ENCODE measurements at places on chromosomes 12 and 14. TPM values are rescaled to one million over a fixed set of nuclear protein-coding genes. Genes with fewer than 3 reads are reported as not detected.

LHX5 gene
- polyA plus RNA-seq, result not detected

AGAP2 gene
- polyA plus RNA-seq, result 0.04 TPM

KLRC2 gene
- not detected for polyA plus RNA-seq

ART4 gene
- polyA plus RNA-seq, result 0.12 TPM

TMEM179 gene
- polyA plus RNA-seq, result not detected

TAS2R50 gene
- polyA plus RNA-seq, result not detected

- DNase-seq, result no peak
These were observed 672 bp upstream of the SCFD1 start for GRCh38 chr14:30621354-30621939.

DNA sequence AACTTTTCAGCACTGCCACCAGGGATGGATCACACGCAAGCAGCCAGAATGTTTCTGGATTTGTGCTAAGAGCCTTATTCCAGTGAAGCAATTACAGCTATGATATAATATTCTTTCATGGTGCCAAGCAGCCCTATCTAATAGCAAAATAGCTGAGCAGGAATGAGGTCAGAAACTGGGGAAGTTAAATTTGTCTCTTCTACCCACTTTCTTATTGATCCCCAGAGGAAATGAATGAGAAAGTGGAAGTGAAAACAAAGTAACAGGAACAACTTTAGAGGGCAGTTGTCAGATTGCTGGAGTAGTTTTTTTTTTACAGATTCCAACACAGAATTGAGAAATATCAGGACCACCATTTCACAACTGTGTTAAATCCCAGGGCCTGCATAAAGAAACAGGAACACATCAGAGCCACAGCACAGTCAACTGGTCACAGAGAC lies 44.8 kb downstream of the GCH1 start:
- no peak for DNase-seq

GRCh38 chr12:112963227-112963861 lies 15.0 kb upstream of the OAS2 start:
- no peak for DNase-seq

DNA sequence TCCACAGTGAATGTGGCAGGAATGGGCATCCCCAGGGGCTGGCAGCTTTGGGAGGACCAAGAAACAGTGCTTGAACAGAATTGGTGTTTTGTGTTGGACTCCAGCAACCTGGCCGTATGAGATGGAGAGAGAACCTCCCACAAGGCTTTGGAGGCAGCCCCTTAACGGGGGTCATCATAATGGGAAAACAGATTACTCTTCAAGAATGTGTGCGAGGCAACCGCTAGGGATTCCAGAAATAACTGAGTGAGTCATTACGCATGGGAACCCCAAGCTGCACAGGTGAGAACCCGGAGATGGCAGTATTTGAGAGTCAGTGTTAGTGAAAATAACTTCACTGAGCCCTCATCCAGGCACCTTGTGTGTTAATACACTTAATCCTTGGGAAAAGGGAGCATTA lies 567.8 kb upstream of the TBX3 start:
- no peak for DNase-seq

GRCh38 chr12:53191885-53192530 lies 11.3 kb upstream of the CSAD start:
- no peak for DNase-seq

- no peak for DNase-seq
These were observed 48.2 kb downstream of the FOXN3 start for GRCh38 chr14:89368490-89369477.

DNA sequence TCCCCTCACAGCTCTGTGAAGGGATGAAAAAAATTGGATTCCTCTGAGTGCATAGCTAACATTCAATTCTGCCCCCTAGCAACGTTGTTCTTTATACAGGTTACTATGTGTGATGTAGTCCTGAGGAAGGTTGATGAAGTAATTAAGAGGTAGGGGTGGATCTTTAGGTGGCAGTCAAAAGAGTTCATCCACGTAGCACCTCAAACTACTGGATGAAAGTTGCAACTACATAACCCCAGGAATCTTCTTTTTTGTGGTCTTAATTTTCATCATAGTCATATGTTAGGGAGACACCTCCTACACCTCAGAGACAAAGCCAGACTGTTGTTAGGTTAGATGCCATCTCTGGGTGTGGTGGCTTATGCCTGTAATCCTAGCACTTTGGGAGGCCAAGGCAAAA lies 10.2 kb upstream of the NFE2 start:
- DNase-seq, result no peak

GRCh38 chr12:7006639-7007038 lies 11.6 kb downstream of the LPCAT3 start:
- no peak for DNase-seq

DNA sequence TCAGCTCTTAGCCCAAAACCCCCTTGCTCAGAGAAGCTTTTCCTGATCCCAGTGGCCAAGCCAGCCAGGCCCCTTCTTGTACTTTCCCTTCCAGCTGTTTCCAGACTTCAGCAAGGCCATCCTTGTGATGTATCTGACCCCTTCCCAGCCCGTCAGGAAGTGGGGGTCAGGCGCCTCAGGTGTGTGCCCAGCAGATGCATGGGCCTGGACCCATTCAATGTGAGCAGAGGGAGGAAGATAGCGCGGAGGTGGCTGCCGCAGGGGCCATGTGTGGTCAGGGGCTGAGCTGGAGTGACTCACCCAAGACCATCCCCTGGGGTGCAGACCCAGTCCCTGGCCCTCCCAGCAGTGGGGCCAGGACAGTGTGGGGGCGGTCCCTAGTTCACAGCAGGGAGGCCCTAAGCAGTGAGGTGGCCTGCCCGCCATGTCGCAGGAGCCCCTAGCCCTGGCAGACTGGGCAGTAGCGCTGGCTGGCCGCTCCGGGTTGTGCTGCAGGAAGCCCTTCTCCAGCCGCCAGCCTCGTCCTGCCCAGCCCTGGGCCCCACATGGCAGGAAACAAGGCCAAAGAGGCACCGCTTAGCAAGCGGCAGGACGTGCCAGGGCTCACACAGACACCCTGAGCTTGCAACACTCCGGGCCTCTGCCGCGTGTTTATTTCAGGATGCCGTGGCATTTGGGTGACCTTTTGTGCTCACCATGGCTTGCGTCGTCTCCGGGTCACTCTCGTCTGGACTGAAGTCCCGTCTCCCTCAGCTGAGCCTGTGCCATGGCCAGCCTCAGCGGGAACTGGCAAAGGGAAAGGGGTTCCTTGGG lies 12.0 kb downstream of the ADSS1 start:
- peak; percentile 29 for DNase-seq

- peak; percentile 10 for DNase-seq
These were observed 27.5 kb downstream of the SLC25A29 start for GRCh38 chr14:100278702-100279101.

- no peak for DNase-seq
These were observed 28.6 kb upstream of the CEBPE start for GRCh38 chr14:23147676-23148075.

GRCh38 chr12:79482323-79482722 lies 208.4 kb downstream of the PAWR start:
- no peak for DNase-seq

GRCh38 chr14:63478010-63478409 lies 65.2 kb downstream of the PPP2R5E start:
- DNase-seq, result no peak

DNA sequence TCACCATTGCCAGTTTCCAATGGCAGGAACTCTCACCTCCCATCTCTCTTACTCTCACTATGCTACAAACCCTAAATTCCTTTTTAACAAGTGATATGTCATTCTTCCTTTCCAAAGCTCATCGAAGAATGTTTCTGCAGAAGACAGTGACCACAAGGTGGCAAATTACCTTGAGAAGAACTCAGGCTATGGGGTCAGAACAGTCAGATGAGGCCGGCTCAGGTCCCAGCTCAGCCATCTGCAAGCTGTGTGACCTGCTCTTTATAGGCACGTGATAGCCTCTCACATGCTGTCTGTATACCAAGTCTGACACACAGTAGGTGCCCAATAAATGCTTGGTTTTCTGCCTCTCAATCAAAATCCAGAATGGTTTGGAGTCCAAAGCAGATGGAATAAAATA lies 80.7 kb downstream of the FOXN3 start:
- no peak for DNase-seq

GRCh38 chr12:112810235-112810917 lies 18.8 kb downstream of the RPH3A start:
- DNase-seq, result no peak

DNA sequence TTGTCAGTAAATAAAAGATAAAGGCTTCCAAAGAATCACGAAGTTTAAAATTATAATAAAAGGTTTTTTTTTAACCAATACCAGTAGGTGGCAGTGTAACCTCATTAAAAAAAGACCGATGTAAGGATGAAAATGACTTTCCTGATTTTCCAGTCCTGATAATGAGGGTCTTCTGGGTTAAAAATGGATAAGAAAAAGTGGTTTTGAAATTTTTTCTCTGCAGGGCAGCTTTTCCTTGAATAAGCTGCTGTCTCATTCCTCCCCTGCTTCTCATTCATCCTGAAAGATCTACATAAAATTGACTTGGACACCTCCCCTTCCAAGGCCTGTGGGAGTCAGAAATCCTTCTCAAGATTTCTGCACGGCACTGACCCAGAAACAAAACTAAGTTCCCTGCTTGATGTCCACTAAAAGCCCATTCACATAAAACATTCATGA lies 58.9 kb upstream of the FBXO33 start:
- no peak for DNase-seq

GRCh38 chr14:33040372-33041140 lies 101.9 kb downstream of the NPAS3 start:
- no peak for DNase-seq

DNA sequence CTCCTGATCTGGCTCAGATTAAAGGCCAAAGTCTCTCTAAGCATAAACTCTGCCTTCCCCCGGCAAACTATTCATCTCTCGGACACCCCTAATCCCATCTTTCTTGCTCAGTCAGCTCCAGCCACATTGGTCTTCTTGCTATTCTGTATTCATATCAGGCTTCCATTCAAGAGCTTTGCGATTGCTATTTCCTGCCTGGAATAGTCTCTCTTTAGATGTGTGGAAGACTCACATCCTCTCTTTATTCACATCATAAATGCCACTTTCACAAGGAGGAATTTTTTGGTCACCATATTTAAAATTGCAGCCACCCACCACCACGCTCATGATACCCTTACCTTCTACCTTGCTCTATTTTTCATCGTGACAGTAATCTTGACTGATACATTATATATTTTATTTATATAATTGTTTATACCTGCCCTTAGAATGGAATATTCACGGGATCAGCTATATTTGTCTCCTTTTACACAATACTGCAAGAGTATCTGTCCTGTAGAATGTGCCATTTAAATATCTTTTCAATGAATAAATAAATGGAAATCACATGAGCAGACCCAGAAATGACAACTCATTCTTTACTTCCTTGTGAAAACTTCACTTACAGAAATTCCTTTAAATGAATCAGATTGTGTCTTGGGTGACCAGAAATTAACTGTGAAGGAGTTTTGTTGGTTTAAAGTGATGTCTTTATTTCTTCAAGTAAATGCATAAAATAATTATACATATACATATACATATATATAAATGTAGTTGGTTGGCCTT lies 780.6 kb upstream of the FLRT2 start:
- no peak for DNase-seq

GRCh38 chr12:99257672-99258071 lies 389.9 kb upstream of the GARIN6 start:
- DNase-seq, result no peak

DNA sequence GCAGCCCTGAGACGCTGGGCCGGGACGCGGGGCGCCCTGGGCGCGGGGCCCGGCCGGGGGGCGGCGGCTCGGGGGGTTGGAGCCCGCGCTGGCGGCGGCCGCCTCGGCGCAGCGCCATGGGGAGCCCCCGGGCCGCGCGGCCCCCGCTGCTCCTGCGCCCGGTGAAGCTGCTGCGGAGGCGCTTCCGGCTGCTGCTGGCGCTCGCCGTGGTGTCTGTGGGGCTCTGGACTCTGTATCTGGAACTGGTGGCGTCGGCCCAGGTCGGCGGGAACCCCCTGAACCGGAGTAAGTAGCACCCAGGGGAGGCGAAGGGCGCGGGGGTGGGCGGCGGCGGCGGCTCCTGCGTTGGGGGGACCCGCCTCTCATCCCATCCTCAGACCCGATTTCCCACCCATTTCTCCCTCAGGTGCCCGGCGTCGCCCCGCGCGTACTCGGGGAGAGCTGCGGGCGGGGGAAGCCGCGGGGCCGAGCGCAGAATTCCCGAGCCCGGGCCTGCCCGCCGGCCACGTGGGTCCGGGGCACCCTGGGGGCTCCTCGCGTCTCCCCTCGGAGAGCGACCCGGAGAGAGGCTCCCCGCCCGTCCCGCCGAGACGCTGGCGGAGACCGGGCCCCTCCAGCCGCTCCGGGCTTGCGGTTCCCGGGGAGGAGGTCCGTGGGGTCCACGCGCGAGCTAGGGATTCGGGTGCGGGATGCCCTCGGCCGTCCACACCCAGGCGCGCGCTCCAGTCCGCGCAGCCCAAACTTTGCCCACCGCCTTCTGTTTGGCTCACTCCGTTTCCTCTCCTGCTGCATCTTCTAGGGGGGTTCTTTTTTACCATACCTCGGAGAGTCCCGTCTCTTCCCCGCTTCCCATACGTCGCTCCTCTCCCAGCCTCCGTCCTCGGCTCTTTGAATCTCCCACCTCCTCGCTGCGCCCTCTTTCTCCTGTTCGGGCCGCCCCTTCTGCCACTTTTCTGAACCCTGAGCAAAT lies 807 bp downstream of the B4GALNT3 start:
- DNase-seq, result no peak

DNA sequence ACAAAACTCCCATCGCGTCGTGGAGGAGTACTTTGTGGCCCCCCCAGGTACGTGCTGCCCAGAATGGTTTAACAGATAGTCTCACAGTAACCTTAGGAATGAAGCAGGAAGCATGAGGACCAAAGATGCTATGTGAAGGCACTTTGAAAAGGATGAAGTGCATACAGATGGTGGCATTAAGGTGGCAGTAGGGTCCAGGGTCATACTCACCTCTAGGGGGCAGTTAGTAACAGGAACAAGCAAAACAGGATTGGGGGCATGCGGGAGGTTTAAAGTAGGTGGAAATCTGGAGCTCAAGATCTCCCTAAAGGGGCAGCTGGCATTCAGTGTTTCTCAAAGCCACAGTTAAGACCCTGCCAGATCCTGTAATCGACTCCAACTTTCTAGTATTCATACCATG lies 10.9 kb downstream of the GATC start:
- no peak for DNase-seq

DNA sequence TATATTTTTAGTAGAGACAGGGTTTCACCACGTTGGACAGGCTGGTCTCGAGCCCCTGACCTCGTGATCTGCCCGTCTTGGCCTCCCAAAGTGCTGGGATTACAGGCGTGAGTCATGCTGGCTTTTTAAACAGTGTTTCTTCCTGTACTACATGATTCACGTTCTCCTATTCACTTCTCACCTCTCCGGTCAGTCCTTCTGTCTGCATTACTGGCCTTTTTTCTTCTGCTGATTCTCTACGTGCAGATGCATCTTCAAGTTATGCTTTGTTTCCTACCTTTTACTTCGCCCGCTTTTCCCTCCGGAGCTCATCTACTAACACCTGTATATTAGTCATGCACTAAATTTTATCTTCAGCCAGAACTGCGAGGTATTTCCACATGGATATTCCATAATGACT lies 296.2 kb upstream of the FLRT2 start:
- DNase-seq, result no peak

DNA sequence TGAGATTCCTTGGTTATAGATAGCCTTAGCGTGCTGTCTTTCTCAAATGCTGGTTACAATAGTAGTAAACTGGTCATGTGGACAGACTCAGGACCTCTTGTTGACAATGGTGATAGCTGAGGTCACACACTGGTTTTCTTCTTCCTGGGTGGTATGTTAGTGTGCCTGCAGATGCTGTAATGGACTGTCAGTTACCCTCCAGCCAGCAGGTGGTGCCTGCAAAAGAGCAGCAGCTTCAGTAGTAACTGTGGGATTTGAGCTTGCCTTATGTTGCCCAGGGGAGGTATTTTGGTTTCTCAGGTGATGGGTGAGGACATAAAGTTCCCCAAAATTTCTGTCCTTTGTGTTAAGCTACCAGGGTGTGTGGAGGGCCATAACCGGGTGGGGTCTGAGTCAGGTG lies 33.7 kb upstream of the SCAF11 start:
- DNase-seq, result no peak

GRCh38 chr12:22043943-22044342 lies 2.1 kb upstream of the CMAS start:
- DNase-seq, result no peak
